ENCODE measurements at places on chromosomes 5 and 9.

DNA sequence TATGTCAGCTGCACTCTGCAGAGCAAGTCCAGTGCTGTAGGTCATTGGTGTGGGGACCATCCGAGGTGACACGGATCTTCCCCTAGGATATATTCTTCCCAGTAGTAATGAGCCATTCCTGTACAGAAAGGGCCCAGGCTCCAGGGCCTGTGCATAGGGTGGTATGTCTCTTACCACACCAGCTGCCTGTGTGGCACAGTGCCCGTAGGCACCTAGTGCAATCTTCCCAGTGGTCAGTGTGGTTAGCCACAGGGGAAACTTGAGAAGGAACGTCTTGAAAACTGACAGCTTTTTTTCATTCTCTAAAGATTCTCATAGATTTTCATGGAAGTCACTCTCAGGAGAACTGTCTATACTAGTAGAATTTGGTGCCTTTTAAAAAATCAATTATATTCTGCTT, 39.8 kb downstream of the CYSTM1 start:
- no peak for DNase-seq

DNA sequence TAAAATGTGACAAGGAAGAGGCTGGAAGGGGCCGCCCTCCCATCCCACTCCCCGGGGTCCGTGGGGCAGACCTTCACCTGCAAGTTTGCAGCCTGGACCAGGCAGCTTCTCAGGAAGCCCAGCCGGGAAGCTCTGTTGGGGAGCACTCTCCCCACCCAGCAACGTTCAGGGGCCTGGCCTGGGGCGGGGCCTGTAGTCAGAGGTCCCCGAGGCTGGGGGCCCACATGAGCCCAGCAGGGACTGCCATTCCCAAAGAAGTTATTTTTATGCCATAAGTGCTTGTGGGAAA, 32.7 kb upstream of the NOTCH1 start:
- DNase-seq: no peak

GRCh38 chr9:21817176-21817575, 14.7 kb downstream of the MTAP start:
- no peak for DNase-seq

- no peak for DNase-seq
Observed at GRCh38 chr5:65482296-65482735, 596 bp upstream of the ADAMTS6 start.

DNA sequence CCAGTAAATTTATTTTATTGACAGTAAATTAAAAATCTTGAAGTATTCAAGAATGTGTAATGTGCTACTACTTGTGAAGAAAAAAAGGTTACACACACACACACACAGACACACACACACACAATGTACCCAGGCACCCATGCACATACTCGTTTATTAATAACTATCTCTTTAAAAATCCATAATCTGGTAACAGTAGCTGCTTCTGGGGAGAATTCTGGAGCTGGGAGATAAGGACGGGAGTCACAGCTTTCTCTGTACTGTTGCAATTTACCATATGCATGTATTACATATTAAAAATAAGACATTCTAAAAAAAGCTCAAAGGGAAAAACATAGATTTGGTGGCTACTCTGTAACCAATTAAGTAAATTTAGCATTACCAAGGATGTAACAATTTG, 7.9 kb upstream of the C1QTNF2 start:
- DNase-seq: no peak

DNA sequence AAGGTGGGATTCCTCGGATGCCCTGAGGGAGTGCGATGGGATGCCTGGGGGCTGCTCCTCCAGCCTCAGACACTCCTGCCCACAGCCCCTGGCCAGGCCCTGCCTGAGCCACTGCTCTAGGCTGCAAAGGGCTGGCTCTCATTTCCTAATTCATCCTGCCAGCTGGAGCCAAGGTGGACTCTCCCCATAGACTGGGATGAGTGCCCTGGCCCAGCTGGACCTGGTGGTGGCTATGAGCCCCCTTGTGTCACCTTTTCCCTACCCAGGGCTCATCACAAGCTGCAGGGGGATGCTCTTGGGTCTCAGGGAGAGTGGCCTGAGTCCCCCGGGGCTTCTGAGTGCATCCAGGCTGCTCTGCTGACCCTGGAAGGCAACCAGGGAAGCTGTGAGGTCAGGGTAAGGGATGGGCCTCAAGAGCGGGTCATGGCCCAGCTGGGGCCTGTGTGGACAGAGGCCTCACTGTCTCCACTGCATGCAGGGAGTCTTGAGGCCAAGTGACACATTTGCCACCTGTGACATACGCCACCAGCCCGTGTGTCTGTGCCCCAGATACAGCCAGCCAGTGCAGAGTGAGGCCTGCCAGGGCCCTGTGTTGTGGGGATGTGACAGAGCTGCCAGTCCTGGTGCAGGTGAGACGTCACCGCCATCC, 102.7 kb upstream of the IER5L start:
- DNase-seq: peak; percentile 68

DNA sequence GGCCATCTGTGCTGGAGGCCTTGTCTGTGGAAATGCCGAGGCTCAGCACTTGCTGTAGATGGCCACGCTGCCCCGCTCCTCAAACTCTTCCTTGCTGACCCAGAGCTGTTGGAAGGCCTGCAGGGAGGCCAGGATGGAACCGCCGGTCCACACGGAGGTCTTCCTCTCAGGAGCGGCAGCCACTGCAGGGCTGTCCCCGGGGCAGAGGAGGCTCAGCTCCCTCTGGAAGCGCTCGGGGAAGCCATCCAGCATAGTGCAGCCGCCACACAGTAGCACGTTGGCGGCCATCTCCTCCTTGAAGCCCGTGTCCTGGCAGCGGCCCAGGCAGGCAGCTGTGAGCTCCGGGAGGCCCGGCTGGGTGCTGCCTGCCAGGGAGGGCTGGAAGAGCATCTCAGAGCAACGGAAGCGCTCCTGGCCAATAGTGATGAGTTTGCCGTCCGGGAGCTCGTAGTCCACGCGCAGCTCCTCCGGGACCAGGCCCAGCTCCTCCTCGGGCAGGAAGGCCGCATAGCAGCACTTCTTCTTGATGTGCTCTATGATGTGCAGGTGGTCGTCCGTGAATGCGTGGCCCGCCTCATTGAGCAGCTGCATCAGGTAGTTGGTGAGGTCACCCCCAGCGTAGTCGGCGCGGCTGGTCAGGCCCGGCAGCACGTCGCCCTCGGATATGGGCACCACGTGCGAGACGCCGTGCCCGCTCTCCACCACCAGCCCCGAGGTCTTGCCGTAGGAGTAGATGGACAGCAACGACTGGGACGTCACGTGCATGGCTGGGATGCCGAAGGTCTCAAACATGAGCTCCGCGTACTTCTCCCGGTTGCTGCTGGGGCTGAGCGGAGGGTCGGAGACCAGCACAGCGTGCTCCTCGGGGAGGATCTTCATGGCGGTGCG, 901 bp downstream of the ACTL7B start:
- DNase-seq: no peak

DNA sequence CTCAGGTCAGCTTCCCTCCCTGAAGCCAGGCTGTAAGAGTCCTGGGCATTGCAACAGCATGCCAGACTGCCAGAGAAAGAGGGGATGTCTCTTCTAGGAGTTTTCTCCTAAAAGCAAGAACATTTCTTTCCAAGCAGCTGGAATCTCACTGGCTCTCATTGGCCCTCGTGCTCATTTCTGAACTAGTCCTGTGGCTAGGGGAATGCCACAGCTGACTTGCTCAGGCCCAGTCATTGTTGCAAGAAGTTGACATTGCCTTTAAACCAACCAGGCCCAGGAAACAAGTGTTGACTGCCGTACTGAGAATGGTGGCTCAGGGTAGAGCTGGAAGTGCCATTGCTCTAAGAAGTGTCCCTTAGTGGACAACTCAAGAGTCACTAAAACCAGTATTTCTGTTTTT, 15.0 kb upstream of the CEP120 start:
- DNase-seq: no peak

DNA sequence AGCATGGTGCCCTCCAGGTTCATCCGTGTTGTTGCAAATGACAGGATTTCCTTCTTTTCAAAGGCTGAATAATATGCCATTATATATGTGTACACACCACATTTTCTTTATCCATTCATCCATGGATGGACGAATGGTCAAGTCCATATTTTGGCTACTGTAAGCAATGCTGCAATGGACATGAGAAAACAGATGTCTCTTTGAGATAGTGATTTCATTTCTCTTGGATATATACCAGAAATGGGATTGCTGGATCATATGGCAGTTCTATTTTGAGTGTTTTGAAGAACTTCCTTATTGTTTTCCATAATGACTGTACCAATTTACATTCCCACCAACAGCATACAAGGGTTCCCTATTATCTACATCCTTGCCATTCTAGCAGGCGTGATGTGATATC, 67.9 kb downstream of the TEK start:
- no peak for DNase-seq

- no peak for DNase-seq
Observed at GRCh38 chr5:107799306-107799705, 128.6 kb upstream of the EFNA5 start.

DNA sequence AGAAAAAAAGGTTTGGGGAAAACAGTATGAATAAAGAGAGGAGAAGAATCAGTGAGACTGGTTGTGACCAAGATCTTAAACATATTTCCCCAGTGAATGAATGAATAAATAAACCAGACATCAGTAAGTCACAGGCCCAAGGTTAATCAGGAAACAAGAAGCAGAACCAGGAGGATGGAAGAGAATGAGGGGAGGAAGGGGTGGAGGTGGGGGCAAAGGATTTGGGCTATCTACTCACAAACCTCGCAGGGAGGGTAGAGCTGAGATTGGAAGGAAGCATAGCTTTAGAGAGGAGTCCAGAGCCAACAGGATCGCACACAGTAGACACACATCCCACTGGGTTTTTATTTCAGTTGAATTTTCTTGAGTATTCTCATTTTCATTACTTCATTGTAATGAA, 47.7 kb upstream of the RICTOR start:
- no peak for DNase-seq

GRCh38 chr5:112975721-112976431, 722 bp upstream of the DCP2 start:
- no peak for DNase-seq

DNA sequence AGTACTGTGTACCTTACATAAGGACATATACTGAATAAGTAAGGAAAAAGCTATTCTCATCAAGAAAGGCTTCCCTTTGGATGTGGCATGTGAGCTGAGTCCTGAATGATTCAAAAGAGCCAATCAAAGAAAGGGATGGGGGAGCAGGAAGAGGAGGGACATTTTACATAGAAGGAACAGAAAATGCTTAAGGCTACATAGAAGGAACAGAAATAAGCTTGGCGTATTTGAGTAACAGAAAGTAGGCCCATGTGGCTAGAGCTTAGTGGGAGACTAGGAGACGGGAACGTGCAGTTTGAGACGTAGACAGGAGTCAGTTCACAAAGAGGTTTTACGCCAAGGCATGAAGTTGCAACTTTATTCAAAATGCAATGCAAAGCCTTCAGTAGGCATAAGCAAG, 126.3 kb downstream of the CEMIP2 start:
- DNase-seq: no peak

- no peak for DNase-seq
Observed at GRCh38 chr9:81456431-81457006, 232.8 kb downstream of the TLE1 start.

GRCh38 chr5:175351126-175351525, 92.9 kb downstream of the DRD1 start:
- no peak for DNase-seq

- DNase-seq: no peak
Observed at GRCh38 chr5:72325566-72326305, 5.6 kb downstream of the PTCD2 start.

All from posterior vena cava (tissue), 2 donors.